ENCODE measurements at places on chromosomes 6 and 20.
A peak's percentile ranks its signal among the peaks of the same experiment; 100 is the strongest.

DNA sequence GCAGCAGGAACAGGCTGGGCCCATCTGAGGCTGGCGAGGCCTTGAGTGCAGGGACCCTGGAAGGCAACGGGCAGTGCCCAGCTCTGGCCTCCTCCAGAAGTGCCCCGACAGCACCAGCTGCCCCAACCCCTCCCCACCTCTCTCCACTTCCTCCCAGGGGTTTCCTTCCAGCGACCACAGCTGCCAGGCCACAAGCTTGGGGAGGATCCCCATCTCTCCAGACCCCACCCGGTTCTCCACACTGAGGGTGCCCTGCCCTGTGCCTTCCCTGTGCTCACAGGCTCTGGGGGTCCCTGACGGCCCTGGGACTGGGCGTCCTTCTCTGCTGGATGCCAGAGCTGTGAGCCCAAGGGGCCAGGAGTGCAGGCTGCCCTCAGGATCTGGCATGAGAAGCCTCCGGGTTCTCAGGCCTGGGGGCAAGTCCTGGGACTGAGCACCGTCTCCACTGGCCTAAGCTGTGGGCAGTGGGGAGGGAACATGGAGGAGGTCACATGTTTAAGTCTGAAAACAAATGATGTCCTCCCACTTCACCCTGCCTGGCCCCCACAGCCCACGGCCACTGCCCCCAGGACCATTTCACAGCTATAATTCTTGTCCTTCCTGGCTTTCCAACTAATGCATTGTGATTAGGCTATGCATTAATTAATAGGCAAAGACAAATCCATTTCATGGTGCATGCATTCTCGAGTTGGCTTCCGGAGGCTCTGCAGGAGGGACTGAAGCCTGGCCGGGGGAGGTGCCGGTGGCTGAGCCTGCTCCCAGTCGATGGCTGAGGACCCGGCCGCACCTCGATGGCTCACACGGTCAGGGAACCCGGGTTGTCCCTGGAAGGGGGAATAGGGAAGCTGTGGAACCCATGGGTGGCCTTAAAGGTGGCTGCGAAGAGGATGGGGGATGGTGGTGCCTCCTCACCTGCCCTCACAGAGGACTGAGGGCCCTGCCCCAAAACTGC lies 24.4 kb downstream of the BHLHE23 start:
- no peak for DNase-seq

GRCh38 chr6:136084403-136084802 lies 165.7 kb downstream of the MTFR2 start:
- no peak for DNase-seq

GRCh38 chr6:137705160-137706082 lies 161.6 kb upstream of the TNFAIP3 start:
- DNase-seq: peak; percentile 85

DNA sequence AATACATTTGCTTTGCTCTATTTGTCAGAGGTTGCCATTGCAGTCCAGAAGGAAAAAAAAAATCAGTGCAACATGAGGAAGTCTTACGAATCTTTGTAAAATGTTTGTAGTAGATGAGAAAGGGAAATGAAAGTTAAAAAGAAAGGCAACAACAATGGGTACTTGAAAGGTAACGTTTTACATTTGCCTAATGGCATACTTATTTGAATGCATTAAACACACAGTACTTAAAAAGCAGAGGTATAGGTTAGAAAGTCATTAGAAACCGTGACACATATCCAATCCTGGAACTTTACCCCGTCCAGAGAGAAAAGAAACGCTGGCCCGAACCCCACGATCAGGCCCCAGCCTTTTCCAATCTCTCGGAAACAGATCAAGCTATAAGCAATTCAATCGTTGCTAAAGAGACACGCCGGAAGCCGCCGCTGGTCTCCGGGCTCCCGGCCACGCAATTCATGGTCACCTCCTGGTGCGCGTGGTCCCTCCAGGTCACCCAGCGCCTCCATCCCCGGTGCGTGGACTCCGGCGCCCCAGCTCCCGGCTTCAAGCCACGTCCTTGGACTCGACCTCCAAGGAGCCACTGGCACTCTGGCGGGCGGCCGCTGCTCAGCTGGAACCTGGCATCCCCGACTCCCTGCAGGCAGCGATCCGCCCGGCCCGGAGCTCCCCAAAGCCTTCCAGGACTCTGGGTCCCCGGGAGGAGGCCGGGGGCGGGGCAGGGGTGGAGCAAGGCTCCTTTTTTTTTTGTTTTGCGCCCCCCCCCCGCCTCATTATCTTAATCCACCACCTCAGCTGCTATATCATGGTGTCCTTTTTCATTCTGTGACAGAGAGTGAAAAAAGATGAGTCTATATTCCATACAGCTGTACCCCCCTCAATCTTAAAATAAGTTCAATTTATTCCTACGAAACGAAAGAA lies at the start of gene SLC18B1:
SLC18B1 (minus strand) TSS at position 687 of the 918 bp plus-strand sequence; CDS start at position 506, 181 bp downstream.
- DNase-seq: no peak

DNA sequence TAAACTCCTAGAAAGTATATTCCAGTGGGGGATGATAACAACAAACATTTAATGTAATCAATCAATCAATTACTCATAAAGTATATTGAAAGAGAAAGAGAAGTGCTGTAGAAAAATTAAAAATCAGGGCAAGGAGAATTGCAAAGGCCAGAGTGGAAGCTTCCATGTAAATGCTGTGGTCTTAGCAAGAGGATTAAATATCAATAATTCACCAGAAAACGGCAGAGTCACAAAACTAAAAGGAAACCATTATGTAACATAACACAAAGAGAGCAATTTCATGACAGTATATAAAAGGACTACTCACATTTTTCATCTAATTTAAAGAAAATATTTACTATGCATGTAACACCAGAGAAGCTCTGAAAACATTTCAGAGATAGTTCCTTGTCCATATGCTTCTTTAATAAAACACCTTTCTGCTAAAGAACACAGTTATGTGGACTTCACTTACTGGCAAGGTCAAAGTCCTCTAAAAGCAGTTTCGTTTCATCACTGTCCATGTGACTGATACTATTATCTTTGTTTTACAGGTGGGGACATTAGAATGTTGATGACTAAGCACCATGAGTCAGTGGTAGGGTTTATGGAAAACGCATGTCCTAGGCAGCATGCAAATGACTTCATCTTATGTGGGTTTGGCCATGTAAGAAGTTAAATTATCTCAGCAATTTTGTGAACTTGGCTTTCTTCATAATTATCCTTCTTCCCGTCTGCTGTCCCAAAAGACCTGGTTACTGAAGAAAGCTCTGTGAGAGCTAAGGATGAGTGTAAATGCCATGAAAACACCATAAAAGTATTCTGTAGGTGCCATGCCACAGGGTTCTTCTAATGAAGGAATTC lies 185.8 kb upstream of the TENT5A start:
- DNase-seq: no peak

DNA sequence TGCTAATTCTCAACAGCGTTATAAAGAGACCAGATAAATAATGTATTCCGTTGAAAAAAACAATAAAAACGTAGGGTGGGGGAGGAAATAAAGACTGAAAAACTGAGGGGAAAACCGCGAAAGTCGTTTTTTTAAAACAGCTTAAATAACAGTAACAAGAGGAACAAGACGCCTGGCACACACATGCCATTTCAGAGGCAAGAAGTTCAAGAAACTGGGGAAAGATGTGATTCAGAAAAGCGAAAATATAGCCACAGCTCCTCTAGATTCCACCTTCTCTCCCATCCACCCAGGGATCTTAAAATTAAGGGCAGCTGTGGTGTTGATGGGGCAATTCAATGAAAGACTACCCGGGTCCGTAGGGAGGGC lies 1.3 kb downstream of the EPB41L2 start:
- DNase-seq: no peak

DNA sequence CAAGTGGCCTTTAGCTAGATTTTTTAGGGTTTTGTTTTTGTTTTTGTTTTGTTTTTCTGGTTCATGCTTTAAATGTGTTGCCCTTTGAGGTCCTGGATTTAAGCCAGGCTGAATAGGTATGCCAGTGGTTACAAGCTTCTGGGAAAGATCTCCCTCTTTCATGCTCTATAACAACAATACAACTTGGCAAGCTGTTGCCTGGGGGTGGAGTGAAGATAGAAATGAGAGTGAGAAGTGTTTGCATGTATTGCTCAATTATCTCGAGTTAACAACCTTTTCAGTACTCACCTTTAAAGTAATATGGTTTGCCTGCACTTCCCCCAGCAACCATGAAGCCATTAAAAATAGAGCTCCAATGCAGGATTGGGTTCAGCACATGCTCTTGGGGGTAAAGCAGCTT lies 19.2 kb upstream of the HAO1 start:
- DNase-seq: no peak

GRCh38 chr6:79269877-79270276 lies 35.4 kb upstream of the HMGN3 start:
- no peak for DNase-seq

DNA sequence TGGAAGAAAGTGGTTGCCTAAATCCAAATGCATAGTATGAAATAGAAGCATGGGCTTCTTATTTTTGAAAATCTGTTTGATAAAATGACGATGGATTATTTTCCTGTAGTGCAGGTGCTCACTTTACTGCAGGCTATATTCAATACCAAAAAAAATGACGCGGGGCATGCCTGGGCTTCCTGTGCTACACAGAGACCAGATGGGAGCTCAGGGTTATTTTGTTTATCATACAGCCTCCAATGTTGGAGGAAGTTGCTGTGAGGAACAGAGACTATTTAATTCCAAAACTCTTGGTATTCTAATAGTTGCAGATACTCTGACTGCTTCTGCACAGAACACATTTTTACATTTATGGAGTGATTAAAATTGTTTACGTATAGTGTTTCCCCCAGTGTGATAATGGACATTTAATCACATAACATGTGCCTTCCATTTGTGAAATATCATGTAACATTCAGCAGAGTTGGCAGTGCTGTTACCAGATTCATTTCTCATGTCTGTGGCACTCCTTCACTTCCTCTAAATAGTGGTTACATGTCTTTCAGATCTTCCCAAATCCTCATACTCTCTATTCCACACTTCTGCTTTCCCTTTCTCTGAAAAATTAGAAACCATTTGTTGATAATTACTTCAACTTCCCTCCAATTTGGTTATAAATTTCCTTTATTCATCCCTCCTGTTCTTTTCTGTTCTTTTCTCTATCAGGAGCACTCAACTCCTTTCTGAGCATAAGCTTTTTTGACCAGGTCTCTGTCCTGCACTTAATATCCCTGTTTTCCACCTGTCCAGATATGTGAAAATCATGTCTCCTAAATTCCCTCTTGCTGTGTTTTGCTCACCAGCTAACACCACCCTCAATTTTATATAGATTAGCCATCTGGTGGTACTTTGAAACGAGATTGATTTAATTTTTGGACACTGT lies 121.6 kb downstream of the ADGRB3 start:
- DNase-seq: no peak

DNA sequence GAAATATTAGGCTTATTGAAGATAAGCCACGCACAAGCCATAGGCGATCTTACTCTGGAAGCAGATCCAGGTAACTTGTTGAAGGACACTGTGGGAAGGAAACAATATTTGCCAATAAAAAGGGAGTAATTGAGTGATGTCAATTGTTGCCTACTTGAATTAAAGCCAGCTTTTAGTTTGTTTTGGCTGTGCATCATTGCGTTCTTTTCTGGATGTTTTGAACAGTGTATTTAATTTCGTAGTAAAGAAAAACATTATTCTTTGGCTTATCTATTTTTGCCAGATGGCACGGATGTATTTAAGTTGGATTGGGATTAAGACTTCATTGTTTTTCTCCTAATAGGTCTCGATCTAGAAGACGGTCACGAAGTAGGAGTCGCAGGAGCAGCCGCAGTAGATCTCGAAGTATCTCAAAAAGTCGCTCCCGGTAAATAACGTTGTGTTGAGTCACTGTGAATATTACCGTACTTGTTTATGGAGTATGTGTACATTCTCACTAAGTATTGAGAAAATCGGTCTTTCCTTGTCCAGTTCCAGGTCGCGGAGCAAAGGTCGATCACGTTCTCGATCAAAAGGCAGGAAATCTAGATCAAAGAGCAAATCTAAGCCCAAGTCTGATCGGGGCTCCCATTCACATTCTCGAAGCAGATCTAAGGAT lies 2.6 kb downstream of the SRSF6 start:
- no peak for DNase-seq

- DNase-seq: no peak
These were observed 23.3 kb upstream of the BMP2 start for GRCh38 chr20:6744180-6744579.

DNA sequence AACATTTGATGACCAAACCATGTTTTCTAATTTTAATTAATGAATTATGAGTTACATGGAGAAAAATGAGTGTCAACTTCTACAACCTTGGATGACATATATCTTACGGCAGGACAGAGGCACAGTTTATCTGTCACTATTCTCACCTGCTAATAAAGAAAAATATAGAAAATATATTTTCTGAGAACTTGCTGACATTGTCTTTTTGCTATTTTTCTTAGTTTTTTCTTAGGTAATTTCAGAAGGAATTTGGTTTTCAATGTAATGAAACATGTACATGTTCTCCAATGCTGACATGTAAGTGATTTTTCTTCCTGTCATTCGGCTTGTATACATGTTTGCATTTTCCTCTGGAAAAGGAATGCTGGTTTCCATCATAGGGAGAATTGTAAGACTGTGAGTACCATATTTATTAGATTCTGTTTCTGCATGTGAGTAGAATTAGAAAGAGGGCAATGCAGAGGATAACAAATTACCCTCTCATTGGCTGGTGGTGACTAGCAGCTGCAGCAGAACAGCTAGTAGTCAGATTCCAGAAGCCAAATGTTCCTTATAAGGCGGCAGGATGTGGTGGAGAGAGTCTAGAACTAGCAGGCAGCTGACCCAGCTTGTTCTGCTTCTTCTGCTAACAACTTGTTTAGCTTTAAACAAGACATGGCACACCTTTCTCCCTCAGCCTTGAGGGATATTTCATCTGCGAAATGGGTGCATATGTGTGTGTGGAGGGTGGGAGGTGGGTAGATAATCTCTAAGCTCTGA lies 132.8 kb upstream of the SPACA1 start:
- no peak for DNase-seq

- DNase-seq: no peak
These were observed 218.8 kb upstream of the PDE10A start for GRCh38 chr6:165881806-165882205.

GRCh38 chr6:39790772-39791171 lies 1.4 kb upstream of the DAAM2 start:
- DNase-seq: no peak

DNA sequence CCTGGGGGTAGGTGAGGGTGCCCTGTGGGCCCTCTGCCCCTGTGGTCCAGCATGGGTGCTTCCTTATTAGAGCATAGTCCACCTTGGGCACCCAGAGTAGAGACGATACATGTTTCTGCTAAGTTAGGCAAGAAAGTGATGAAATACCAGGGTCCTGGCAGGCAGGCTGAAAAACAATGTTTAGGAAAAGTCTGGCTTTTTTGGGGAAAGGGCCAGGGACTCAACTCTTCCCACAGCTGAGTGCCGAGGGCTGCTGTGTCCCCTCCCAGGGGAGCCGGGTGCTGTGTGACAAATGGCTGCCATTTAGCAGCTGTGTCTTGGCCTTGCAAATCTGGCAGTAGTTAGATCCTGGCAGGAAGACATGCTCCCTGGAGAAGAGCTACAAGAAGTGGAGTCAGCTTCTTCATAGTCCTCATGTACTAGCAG lies 61.5 kb downstream of the RREB1 start:
- DNase-seq: no peak

Data from H1 (cell line).